ENCODE measurements at places on chromosomes 6 and 20. TPM values are rescaled to one million over a fixed set of nuclear protein-coding genes. Genes with fewer than 3 reads are reported as not detected.

SEMG1 gene
- total RNA-seq: 1.1 TPM

ZSCAN31 gene
- 38.4 TPM for total RNA-seq

XKR7 gene
- total RNA-seq: not detected

COX7A2 gene
- total RNA-seq: 376 TPM

DNAJC5 gene
- total RNA-seq: 53.0 TPM

PRPH2 gene
- 1.7 TPM for total RNA-seq

KIF6 gene
- total RNA-seq: 2.6 TPM

CCR6 gene
- 1.3 TPM for total RNA-seq

RGS17 gene
- 3.5 TPM for total RNA-seq

TMEM242 gene
- 13.1 TPM for total RNA-seq

LHFPL5 gene
- total RNA-seq: 0.69 TPM

PRSS16 gene
- total RNA-seq: 35.1 TPM

C6orf52 gene
- 0.69 TPM for total RNA-seq

BEND3 gene
- total RNA-seq: 5.7 TPM

ID4 gene
- total RNA-seq: 7.0 TPM

LPA gene
- 1.3 TPM for total RNA-seq

RNF144B gene
- 33.9 TPM for total RNA-seq

ZC3H12D gene
- 1.6 TPM for total RNA-seq

TGM3 gene
- 1.4 TPM for total RNA-seq

FLRT3 gene
- total RNA-seq: 33.2 TPM
